ENCODE measurements at places on chromosomes 3 and 15. TPM values are rescaled to one million over a fixed set of nuclear protein-coding genes. Genes with fewer than 3 reads are reported as not detected.

ANP32A gene
- 132 TPM for total RNA-seq

RPSA gene
- total RNA-seq: 383 TPM

LMCD1 gene
- total RNA-seq: 28.2 TPM

SCN5A gene
- total RNA-seq: 240 TPM

MESP2 gene
- not detected for total RNA-seq

SLC6A11 gene
- total RNA-seq: 0.05 TPM

CFAP100 gene
- not detected for total RNA-seq

P2RY12 gene
- not detected for total RNA-seq

PLSCR4 gene
- total RNA-seq: 8.6 TPM

SLC25A20 gene
- total RNA-seq: 44.9 TPM

SEMA3B gene
- total RNA-seq: 26.5 TPM

DAZL gene
- not detected for total RNA-seq

LRTM1 gene
- total RNA-seq: not detected

CCK gene
- total RNA-seq: not detected

RHOV gene
- not detected for total RNA-seq

A4GNT gene
- total RNA-seq: not detected

IL17RB gene
- not detected for total RNA-seq

AMT gene
- 28.0 TPM for total RNA-seq

GRAMD1C gene
- 1.1 TPM for total RNA-seq

TLR9 gene
- 0.46 TPM for total RNA-seq

CGGBP1 gene
- 38.1 TPM for total RNA-seq

NR2E3 gene
- not detected for total RNA-seq

ALPK3 gene
- total RNA-seq: 181 TPM

INO80 gene
- total RNA-seq: 11.8 TPM

ANKUB1 gene
- not detected for total RNA-seq

SMARCC1 gene
- 23.0 TPM for total RNA-seq

EXOG gene
- total RNA-seq: 25.8 TPM

SI gene
- total RNA-seq: not detected

DPH3 gene
- 24.5 TPM for total RNA-seq

GOLGA6A gene
- total RNA-seq: not detected

ZNF662 gene
- 5.5 TPM for total RNA-seq

RBPMS2 gene
- total RNA-seq: 216 TPM

GOLGA8G gene
- total RNA-seq: not detected

CLDND1 gene
- total RNA-seq: 91.1 TPM

GPR160 gene
- 1.5 TPM for total RNA-seq

PLCB2 gene
- total RNA-seq: 12.3 TPM

FSIP1 gene
- total RNA-seq: 0.96 TPM

VGLL3 gene
- total RNA-seq: 4.6 TPM

SLC6A1 gene
- total RNA-seq: 1.9 TPM
